ENCODE measurements at places on chromosomes 5 and 9.
A peak's percentile ranks its signal among the peaks of the same experiment; 100 is the strongest.

DNA sequence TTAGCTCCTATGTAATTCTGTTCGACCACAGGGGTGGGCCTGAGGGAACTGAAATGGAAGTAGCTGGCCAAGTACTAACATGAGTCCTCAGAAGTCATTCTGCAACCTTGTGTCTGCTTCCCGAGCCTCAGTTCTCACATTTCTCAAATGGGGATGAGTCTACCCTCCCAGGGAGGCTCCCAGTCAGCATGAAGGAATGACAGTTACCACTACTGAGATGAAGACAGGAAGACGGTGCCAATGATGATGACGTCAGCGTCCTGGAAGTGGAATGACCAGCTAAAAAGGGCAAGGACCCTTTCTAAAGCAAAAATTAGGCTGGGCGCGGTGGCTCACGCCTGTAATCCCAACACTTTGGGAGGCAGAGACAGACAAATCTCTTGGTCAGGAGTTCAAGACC, 6.8 kb downstream of the PIP5KL1 start:
- DNase-seq = no peak

DNA sequence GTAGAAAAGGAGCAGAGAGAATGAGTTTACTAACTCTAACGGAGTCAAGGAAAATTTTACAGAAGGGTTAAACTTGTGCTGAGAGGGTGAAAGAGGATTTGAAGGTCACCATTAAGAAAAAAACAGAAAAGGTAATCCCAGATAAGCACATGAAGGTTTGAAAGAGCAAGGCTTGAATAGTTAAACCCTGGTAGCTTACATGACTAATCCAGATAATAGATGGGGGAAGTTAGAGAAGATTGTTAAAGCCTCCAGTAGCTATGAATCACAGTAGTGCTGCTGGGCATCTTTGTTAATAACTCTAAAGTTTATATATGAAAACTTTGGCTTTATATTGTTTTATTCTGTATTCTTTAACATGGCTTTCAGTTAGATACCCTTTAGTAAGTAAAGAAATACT, 354.5 kb upstream of the FTMT start:
- no peak for DNase-seq

- DNase-seq = no peak
Measured at GRCh38 chr5:10699987-10700386, 61.0 kb downstream of the DAP start.

DNA sequence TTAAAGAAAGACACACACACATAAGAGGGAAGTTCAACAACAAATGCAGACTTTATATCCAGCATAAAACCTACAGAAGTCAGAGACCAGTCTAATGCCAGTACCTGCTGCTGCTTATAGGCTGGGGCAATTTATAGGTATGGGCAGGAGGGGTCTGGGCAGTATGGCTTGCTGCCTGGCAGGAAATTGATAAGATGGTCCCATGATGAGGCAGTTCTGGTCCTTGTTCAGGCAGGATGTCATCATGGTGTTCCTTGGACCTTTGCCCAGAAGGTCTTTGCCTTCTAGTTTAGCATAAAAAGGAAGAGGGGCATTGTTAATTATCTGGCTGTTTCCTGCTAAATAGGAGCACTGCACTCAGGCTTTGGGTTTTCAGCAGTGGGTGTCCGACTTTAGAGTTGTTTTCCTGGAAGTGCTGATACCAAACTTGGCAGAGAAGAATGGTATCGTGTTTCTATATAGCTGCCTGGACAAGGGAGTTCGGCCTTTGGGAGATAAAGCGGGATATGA, 10.4 kb upstream of the PDCD1LG2 start:
- DNase-seq = peak; percentile 1

DNA sequence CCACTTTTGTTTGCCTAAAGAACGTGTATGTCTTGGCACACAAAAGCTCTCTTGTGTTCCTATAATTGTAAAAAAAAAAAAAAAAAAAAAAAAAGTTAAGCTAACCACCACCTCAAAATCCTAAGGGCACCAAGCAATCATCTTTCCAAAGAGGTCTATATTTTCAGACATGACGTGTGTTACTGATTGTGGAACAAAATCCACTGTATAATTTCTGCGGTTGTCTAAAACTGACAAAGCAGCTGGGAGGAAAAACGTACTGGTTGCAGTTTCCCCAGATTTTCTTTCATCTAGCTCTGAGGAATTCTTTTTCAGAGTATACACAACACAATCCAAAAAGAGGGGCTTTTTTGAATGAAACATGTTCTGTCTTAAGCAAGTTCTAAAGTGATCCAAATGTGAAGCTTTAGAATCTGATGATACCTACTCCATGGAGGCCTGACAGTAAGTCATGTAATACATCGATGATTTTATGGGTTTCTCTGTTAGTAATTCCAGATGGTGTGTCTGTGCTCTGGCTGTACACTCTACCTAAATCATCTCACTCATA, 375.6 kb upstream of the NUDT12 start:
- no peak for DNase-seq

DNA sequence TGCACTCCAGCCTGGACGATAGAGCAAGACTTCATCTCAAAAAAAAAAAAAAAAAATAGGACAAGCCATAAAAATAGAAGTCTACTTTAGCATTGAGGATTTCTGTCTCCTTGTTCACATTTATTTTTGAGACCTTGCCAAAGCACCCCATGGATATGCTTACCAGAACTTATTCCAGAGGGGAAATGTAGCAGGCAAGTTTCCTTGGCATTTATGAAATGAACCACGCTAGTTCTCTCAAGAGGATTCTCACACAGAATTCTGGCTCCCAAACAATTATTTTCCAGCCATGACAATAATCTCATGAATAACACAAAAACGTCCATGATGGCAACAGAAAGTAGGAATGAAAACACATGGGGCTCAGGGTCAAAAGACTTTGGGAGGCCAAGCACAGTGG, 23.4 kb upstream of the GPX8 start:
- DNase-seq = no peak

DNA sequence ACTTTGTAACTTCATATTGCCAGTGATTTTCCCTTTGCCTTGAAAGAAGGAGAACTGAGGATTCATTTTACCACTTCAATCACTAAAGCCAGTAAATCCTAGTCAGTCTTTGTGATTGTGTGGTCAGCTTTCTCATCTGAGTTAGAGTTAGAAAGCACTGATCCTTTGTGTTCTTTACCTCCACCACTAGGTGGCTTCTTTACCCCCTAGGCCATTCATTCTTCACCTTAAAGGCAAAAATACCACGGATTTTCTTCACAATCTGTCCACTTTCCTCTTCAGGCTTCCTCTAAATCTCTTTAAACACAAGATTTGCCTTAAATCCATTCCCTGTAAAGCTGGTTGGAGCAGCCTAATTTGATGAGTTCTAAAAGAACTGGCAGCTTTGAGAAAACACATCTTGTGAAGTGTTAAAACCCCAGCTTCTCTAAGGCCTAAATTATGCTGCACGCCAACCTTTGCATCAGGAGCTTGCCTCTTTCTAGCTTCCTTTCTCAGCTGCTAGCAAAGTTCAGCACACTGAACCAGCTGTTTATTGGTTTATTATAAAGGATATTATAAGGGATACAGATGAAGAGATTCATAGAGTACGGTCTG, 20.4 kb downstream of the BDP1 start:
- DNase-seq = peak; percentile 7

GRCh38 chr5:122697191-122697590, 77.7 kb upstream of the SNX2 start:
- DNase-seq = no peak

GRCh38 chr9:125966466-125966865, 219.3 kb downstream of the PBX3 start:
- DNase-seq = no peak

GRCh38 chr5:125560476-125561225, 814.2 kb upstream of the ZNF608 start:
- no peak for DNase-seq

- DNase-seq = peak; percentile 15
Measured at GRCh38 chr5:80711938-80712337, 57.2 kb upstream of the DHFR start.

- DNase-seq = peak; percentile 64
Measured at GRCh38 chr9:36450110-36450732, 50.2 kb upstream of the RNF38 start.

GRCh38 chr5:139821806-139822552, 26.4 kb downstream of the PSD2 start:
- no peak for DNase-seq

GRCh38 chr5:109929376-109929775, 239.6 kb downstream of the MAN2A1 start:
- no peak for DNase-seq

DNA sequence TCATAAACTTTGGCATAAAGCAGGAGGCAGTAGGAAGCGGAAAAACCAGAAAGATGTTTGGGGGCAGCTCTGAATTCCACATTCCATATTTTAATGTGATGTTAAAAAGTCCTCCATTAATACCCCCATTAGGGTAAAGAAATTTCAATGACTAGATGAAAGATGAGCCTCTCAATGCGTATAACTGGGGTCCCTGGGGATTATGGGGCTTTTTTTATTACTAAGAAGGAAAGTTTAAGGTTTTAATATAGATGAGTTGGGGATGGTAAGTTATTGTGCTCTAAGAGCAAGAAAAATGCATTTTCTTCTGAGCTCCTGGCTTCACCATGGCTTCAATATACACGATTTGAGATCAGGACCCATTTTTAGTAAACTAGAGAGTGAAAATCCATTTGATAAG, 321.9 kb downstream of the CDK5RAP2 start:
- DNase-seq = no peak

GRCh38 chr9:99819856-99820684, 1.6 kb upstream of the NR4A3 start:
- peak; percentile 79 for DNase-seq

- DNase-seq = no peak
Measured at GRCh38 chr5:126103868-126104267, 319.3 kb upstream of the GRAMD2B start.

- DNase-seq = no peak
Measured at GRCh38 chr5:143225511-143225910, 178.0 kb downstream of the NR3C1 start.

DNA sequence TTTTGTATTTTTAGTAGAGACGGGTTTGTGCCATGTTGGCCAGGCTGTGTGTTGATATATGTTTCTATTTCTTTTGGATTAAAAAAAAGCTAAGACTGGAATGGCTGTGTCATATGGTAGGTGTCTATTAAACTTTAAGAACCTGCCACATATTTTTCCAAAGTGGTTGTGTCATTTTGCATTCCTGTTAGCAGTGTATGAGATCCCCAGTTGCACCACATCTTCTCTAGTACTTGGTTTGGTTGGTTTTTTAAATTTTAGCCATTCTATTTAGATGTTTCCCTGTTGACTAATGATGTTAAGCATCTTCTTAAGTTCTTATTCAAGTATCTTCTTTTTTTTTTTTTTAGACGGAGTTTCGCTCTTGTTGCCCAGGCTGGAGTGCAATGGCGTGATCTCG, 36.2 kb upstream of the MEGF9 start:
- no peak for DNase-seq

DNA sequence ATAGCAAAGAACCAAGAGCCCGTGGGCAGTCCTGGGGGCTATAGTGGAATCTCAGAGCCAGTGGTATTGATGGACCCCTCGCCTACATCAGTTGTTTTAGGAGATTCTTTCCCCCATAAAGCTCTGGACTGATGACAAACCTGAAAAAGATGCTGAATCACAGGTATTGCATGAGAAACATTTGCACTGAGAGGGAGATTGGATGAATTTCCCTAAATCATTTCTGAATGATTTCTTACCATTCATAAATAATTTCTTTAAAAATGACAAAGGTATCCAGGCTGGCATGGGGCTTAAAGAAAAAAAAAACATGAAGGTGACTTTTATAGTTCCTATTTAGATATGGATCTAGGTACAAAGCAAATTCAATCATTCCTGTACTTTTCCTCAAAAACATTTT, 54.0 kb upstream of the SLIT3 start:
- no peak for DNase-seq

DNA sequence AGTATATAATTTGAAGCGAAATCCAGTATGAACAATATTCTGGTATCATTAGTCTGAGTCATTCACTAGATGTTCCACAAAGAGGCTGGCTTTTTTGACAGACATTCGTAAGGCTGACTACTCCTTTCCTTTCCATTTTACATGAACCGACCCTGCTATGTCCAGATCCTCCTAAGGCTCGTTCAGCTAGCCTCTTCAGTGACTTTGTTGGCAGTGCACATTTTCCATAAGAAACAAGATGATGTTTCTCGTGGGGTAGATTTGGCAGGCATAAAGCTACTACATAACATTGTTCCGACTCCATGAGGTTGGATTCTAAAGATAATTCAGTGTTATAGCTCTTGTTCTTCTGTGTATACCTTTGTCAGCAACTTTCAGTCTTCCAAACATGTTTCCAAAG, 49.0 kb downstream of the ZNF462 start:
- no peak for DNase-seq

DNA sequence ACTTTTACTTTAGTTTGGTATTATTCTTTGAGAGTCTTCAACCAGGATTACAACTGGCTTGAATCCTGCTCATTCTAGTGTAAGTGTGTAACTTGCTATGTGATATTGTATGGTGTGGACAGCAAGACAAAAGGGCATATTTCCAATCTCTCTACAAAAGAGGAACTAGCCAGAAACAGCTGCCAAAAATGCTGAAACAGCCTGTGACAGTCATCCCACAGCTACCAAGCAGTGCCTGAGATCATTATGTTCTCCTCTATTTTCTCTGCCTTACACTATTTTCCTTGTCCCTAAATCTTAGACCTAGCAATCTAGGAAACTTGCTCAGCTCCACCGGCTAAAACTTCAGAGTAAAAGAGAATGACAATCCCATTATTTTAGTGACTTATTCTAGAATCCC, 42.8 kb downstream of the WDR41 start:
- DNase-seq = no peak

GRCh38 chr9:86301686-86302085, 19.3 kb upstream of the ISCA1 start:
- DNase-seq = no peak

GRCh38 chr5:65796269-65796668, 74.3 kb downstream of the NLN start:
- DNase-seq = no peak

DNA sequence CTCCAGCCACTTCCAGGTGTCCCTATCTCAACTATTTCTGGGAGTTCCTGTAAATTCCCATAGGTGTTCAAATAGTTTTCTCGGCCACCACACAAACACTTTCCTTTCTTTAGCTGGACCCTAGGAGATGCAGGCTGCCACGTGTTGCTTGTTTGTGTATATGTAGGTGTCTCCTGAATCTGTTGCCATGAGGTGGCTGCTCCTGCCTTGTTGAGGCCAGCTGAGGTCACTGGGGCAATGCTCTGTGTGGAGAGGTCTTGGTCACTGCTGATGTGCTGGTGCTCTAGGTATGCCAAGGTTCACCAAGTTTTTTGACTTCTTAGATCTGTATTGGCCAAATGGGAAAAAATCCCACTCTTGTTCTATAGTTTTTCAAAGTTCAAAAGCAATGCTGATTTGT, 132.5 kb upstream of the CHD1 start:
- DNase-seq = no peak

GRCh38 chr5:151381899-151382298, 34.5 kb upstream of the SLC36A2 start:
- no peak for DNase-seq

DNA sequence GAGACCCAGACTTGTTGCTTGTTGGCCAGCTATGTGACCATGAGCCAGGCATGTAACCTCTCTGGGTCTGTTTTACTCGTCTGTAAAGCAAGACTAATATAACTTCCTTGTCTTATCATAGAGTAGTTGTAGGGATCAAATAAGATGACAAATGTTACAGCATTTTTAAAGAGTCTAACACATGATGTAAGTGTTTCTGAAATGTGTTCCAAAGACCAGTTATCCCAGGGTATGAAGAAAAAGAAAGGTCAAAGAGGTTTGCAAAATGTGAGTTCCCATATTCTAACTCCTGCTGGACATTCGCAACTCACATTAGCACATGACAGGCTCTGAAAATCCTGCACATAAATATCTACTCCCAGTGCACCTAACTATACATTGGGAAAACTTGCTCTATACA, 28.5 kb upstream of the MATR3 start:
- no peak for DNase-seq

GRCh38 chr5:153952057-153952456, 86.7 kb downstream of the FAM114A2 start:
- no peak for DNase-seq

Measured in NCI-H1436 (cell line).